Activated CD4-positive, alpha-beta T cell treated with anti-CD3 and anti-CD28 coated beads, Interleukin-10, Interleukin-2, amounts not matched to agents 100 ng/mL and 50 ng/mL, durations not matched to agents 16 hours and 8 hours (primary cell): ENCODE measurements at places on chromosomes 1 and 21.

DNA sequence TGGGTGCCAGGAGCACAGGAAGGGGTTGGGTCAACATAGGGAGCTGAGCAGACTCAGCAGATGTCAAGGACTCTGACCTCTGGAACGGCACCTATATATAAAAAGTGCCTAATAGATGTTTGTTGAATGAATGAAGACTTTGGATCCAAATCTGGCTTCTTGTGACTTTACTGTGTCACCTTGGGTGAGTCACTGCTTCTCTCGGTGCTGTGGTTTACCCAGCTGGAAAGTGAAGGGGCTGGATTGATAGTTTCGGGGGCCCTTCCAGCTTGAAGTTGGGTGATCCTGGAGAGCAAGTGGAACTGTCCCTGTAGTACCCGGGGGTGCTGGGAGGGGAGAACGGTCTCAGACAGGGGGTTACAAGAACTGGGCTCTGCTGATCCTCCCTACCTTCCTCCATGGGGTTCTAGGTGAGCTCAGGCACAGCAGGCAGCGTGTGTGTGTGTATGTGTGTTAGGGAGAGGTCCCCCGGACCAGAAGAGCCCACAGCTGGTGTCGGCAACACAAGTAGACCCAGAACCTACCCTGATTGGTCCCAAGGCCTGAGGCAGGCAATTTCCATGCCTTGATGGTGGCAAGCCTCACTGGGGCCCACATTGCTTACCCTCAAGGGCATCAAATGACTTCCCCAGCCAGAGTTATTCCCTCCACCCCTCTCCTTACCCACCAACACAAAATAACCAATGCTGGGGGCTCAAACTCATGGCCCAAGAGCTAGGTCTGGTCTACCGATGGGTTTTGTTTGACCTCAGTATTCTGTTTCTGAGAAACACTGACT lies 5.5 kb upstream of the PADI1 start:
- peak; percentile 7 for DNase-seq

DNA sequence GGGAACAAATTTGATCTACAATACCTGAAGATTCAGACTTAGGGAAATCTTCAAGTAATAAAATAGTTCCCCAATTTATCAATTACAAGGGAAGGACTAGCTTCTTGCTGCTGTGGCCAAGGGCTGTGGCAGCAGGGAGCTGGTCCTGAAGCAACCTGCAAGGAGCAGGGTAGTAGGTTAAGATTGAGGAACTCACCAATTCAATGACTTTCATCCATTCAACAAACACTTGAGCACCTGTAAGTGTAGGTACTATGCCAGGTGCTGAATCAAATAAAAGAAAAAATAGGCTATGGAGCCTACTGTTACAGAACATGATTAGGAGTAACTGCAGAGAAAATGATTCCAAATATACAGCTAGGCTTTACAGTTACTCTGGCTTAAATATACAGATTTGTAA lies 64.2 kb upstream of the RBM34 start:
- DNase-seq = no peak

- DNase-seq = peak; percentile 17
These were observed 5.5 kb downstream of the NCAM2 start for GRCh38 chr21:21003701-21004100.

DNA sequence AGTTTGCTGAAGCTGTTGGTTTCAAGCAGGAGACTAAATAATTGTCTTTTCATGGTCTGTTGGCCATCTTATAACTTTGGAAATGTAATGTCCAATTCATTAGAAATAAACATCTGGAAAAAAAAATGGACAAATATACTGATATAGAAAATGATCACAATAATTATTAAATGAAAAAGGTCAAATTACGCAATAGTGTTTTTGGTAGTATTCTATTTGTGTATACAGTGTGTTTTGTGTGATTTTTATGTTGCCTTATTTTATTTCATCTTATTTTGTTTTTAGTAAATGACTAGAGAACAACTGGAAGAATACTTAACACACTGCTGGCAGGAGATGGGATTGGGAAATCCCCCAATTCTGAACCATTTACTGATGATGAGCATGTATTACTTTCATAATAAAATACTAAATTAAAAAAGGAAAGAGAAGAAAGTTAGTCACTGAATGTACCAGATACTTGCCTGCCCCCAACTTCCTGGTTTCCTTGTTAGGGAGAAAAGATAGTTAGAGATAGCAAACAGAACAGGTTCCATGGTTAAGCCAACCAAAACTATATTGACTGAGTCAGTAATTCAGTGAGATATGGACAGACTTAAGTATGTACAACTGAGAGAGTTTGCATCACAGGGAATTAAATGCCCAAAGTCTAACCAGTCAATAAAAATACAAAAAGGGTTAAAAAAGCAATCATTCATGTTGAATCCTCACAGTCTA lies 24.0 kb upstream of the SAMD13 start:
- DNase-seq = no peak

- DNase-seq = no peak
These were observed 33.3 kb downstream of the PUM1 start for GRCh38 chr1:31032266-31032665.

DNA sequence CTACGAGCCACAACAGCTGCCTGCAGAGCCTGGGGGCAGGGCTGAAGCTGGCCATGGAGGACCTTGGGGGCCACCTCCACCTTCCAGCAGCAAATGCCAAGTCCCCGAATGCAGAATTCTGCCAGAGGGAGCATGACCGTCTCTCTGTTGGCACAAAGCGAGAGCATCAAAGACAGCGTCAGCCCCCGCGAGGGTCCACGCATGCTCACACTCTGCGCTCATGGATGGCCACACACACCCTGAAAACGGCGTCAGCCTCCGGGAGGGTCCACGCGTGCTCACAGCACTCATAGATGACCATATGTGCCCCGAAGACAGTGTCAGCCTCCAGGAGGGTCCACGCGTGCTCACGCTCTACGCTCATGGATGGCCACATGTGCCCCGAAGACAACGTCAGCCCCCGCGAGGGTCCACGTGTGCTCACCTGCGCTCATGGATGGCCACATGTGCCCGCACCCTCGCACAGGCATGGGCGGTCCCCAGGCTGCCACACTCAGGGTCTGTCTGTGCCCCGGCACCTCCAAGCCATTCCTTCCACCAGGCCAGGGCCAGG lies 46.5 kb downstream of the MORN1 start:
- no peak for DNase-seq
